Activated naive CD4-positive, alpha-beta T cell treated with anti-CD3 and anti-CD28 coated beads, Interleukin-2, amount 50 U/mL, for 16 hours (primary cell): ENCODE measurements at places on chromosomes 1 and 21.

DNA sequence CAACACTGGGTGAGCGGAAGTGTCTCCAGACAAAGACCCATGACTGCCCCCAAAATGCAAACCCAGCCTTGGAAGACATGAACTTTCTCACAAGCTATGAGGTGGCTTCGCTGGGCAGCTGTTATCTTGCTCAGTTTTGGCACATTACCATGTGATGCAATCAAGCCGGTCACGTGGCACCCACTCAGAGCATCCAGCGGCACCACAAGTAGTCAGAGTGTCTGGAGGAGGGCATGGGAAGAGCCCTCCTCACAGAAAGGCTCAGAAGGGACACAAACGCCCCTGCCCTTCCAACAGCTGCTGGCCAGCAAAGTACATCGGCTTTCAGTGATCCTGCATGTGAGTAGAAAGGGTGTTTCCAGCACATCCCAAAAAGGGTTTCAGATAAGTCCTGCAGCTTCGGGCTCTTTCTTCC lies 145.5 kb upstream of the IRF2BP2 start:
- no peak for DNase-seq

DNA sequence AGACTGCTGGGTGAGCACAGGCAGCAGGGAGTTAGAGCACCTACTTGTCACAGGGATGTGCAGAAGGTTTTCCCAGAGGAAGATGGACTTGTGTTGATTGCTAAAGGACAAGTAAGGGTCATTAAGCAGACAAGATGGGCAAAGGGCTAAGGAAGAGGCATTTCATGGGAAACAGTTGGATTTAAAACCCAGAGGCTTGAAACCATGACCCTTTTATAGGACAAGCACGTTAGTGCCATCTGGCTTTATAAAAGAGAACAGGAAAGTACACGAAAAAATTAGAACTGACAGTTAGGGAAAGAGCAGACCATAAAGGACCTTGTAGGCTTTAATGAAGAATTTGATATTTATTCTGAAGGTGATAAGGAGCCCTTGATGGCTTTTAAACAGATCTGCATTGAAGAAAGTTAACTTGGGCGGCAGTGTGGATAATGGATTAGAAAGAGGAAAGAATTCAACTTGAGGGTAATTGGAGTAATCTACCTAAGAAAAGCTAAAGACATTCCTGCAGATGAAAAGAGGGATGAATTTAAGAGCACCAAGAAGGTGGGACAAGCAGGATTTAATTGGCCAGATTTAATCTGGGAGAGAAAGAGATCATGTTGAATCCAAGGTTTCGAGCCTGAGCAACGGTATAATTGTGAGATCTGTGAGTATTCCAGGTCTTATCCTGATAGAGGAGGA lies 68.6 kb downstream of the ZC3H11B start:
- DNase-seq: no peak

- peak; percentile 51 for DNase-seq
Measured at GRCh38 chr1:224182057-224182865, 779 bp upstream of the DEGS1 start.

DNA sequence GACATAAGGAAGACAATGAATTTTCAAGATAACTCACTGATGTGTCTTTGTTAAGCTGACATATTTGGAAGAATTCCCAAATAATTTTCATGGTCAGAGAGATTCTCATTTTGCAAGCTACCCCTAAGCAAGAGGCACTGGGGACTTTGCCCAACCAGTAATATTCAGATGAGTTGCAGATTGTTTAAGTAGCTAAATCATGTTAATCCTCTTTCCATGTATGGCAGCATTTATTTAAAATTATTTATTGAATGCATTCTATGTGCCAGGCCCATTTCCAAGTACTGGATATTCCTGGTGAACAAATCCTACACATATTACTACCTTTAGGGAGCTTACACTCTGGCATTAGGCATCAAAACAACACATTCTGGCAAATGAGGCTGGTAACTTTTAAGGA lies 56.5 kb upstream of the BACH1 start:
- no peak for DNase-seq

DNA sequence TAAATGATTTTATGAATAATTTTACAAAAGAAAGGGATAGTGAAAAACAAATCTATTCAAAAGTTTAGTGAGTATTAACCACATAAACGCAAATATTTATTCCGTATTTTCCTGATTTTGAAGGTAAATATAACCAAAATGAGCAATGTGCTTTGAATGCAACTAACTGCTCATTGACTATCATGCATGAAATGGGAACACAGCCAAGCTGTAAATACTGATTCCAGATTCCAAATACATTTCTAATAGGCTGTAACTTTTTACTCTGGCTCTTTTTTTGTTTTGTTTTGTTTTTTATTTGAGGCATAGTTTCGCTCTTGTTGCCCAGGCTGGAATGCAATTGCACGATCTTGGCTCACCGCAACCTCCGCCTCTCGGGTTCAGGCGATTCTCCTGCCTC lies 41.8 kb downstream of the SELENOF start:
- DNase-seq: no peak

GRCh38 chr1:48616710-48617109 lies 144.7 kb upstream of the SPATA6 start:
- no peak for DNase-seq

DNA sequence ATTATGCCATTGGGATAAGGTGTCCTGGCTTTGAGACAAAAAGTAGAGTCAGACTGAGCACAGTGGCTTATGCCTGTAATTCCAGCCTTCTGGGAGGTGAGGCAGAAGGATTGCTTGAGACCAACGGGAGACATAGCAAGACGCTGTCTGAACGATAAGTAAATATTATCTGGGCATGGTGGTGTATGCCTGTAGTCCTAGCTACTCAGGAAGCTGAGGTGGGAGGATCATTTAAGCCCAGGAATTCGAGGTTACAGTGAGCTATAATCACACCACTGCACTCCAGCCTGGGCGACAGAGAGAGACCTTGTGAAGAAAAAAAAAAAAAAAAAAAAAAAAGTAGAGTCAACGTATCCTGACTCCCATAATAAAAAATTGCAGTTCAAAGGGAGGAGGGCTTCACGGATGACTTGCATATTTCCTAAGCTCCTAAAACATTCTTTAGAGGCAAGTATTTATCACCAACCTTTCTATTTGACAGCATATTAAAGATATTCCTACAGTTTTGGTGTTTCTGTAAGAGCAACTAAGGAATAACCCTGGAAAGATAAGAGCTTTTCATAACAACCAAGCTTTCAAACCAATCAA lies 141.2 kb downstream of the SLC44A5 start:
- no peak for DNase-seq

GRCh38 chr1:88275259-88275862 lies 408.7 kb upstream of the PKN2 start:
- no peak for DNase-seq

DNA sequence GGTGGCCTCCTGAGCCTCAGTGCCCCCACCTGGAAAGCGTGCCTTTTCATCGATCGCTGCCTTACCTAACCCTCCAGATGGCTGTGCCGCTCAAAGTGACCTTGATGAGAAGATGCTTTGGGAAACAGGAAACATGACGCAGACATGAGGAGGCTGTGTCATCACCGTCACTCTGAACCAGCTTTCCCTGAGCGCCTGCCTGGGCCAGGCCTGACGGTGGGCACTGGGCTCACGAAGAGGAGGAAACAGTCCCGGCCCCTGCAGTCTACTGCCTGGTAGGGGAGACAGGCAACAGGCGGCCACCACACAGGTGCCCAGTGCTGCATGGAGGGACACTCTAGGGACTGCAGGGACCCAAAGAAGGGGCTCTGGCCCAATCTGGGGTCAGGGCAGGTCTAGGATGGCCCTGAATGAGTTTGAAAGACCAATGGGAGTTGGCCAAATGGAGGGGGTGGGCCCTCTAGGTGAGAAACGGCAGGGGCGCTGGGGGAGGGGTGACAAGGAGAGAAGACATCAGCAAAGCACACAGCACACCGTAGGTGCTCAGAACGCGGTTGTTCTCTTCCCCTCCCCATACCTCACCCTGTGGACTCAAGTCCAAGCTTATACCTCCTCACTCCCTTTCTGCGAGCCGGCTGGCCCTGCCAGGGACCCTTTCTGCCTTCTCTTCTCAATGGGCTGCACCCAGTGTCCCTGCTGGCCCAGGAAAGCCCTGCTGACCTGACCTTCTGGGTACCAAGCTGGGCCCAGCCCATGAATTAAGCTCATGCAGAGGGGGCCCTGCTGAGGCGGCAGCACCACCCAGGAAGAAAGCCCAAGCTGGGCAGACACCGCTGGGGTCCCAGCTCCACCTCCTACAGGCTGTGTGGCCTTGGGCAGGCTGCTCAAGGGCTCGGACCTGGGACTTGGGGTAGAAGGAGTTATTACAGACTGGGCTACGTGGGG lies 44.9 kb downstream of the GLIS1 start:
- no peak for DNase-seq

DNA sequence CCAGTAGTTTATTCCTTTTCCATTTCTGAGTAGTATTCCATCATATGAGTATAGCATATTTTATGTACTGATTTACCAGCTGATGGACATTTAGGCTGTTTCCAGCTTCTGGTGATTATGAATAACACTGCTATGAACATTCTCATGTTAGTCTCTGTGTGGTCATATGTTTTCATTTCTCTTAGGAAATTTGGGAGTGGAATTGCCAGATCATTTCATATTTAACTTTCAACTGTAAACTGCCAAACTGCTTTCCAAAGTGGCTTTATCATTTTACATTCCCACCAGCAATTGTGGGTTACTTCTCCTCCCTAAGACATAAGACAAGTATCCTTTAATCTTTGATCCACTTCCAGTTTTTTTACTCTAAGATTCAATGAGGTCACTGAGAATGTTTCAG lies 85.7 kb upstream of the RALGPS2 start:
- DNase-seq: no peak

DNA sequence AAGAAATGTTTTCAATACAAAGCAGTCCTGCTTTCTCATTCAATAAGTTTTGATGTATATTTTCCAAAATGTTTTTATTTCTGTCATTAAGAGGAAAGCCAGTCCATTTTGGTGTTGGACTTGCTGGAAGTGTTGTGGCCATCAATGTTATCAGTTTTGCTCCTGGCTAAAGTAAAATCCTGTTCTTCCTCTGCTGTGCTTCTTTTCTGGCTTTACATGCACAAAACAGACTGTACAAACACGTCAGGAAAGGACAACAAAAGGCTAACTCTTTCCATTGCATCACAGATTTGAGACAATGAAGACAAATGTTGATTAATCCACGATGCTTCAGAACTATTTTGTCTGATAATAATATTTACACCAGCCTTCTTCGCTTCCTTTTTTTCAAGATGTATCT lies 735.4 kb downstream of the LTN1 start:
- DNase-seq: no peak

DNA sequence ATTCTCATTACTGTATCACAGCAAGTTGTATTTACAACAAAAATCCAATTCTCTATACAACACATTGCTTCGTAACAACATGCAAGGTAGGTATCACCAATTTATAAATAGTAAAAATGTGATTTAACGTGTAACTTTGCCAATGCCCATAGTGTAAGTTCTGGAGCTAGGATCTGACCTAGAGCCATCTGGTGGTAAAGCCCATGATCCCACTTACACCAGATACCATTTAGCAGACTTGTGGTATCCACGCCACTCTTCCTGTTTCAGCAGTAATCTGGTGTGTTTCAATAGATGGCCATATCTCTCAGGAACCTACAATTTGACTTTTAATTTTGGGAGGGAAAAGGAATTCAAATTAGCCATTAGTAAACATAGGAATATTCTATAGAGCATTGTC lies 10.2 kb downstream of the SETSIP start:
- no peak for DNase-seq

GRCh38 chr1:242139986-242140385 lies 141.1 kb upstream of the MAP1LC3C start:
- DNase-seq: no peak

DNA sequence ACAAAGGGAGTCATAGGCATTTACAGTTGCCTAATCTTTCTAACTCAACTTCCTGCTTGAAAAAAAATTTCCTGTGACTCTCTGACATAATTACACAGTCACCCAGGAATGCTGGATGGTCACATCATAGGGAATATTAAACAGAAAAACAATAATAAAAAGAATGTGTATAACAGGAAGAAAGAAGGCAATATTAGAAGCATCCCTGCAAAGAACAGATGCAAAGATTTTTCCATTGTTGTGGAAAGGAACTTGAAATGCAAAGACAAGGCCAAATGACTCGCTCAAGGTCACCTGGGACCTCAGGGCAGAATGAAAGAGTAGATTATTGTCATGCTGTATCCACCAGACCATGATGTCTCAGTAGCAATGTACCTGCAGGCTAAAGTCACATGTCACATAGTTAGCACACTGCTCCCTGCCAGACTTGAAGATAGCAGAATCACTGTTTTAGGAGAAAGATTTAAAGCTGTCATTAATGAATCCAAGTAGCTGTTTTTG lies 184.3 kb downstream of the CYYR1 start:
- no peak for DNase-seq

DNA sequence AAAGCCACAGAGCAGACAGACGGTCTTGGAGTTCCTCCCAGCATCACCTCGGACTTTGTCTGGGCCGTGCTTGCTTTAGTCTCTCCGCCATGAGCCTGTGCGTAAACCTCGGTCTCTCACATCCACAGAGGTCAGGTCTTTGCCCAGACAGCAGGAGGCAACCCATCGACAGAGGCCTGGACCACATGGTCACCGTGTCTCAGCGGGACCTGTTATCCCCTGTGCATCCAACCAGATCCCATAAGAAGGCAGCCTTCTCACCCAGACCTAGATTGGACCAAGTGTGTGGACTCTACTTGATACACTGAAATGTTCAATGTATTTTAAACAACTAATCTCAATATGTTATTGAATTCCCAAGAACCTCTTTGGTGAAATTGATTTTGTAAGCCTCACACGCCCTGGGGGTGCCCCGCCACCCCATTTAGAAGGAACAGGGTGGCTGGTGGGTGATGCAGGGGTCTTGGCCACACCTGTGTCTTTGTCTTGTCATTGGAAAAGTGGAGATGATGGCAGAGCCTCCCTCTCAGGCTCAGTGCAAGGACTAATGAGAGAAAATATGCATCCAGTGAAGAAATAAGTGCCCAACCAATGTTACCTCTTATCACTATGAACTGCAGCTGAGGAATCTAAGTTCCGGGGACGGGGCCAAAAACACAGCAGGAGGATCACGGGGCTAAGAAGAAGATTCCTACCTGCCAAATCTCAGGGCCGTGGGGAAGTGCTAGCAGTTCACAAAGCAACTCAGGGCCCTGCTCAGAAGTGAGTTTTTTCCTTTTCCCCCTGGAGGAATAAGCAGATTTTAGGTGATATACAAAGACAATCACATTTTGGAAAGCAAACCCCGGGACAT lies 101.6 kb upstream of the BACE2 start:
- DNase-seq: no peak

- no peak for DNase-seq
Measured at GRCh38 chr21:21039624-21040170, 41.5 kb downstream of the NCAM2 start.

- no peak for DNase-seq
Measured at GRCh38 chr1:76267631-76268030, 193.1 kb downstream of the ST6GALNAC3 start.

GRCh38 chr1:222905151-222905550 lies 90.3 kb downstream of the DISP1 start:
- no peak for DNase-seq

DNA sequence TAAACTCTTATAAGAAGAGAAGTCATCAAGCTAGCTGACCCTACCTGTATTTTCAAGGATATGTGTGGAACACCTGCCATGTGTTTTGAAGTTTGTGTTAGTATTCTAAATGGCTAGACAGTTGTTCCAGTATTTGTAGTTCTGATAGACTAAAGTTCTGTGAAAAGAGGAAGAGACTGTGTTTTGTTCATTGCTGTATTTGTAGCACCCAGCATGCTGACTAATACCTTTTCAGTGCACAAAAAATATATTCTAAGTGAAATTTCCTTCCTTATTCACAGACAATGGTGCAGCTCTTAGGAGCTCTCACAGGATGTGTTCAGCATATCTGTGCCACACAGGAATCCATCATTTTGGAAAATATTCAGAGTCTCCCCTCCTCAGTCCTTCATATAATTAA lies 8.2 kb upstream of the METTL18 start:
- no peak for DNase-seq
